ENCODE measurements at places on chromosomes 1 and 21. TPM values are rescaled to one million over a fixed set of nuclear protein-coding genes. Genes with fewer than 3 reads are reported as not detected.

DNA sequence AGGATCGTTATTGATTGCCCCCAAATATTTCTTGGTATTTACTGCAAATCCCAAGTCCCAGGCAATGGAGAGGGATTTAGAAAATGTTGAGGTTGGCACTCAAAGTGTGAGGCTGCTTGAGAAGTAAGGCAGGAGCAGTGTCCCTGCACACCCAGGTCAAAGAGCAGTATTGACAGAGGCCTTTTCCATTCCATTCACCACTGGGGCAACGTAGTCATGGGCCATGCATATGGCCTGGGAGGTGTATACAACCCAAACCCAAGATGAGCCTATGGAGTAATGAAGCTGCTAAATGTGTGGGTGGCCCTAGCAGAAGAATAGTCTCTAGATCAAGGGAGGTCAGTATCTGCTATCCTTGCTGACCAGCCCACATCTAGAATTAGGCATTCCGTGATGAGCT, 245.6 kb downstream of the FOXD2 start:
- no peaks in the 10 kb centered on the region for H3K36me3 ChIP-seq
- H3K4me3 ChIP-seq = no peak overlapping the region
- H3K27ac ChIP-seq = no peak overlapping the region
- H3K4me1 ChIP-seq = no peaks in the 10 kb centered on the region
- peak; percentile 6 for DNase-seq

- H3K36me3 ChIP-seq = no peaks in the 10 kb centered on the region
- no peak overlapping the region for H3K4me3 ChIP-seq
- peak; percentile 47 for DNase-seq
- H3K27ac ChIP-seq = no peak overlapping the region
- H3K4me1 ChIP-seq = peaks cover 22% of the 10 kb centered on the region
Observed at GRCh38 chr1:41535276-41535675, 50.8 kb upstream of the EDN2 start.

GRCh38 chr1:6359216-6360116, 34.1 kb downstream of the ACOT7 start:
- H3K27me3 ChIP-seq = no peaks in the 10 kb centered on the region
- peaks cover 57% of the 10 kb centered on the region for H3K4me1 ChIP-seq
- peak overlapping the region; percentile 89 for H3K27ac ChIP-seq
- H3K36me3 ChIP-seq = no peaks in the 10 kb centered on the region
- peak; percentile 89 for DNase-seq
- H3K4me3 ChIP-seq = no peak overlapping the region

GRCh38 chr1:30185809-30186208, 537.6 kb downstream of the MATN1 start:
- no peak for DNase-seq
- no peak overlapping the region for H3K4me3 ChIP-seq
- no peaks in the 10 kb centered on the region for H3K27me3 ChIP-seq
- no peaks in the 10 kb centered on the region for H3K4me1 ChIP-seq
- H3K27ac ChIP-seq = no peak overlapping the region

DNA sequence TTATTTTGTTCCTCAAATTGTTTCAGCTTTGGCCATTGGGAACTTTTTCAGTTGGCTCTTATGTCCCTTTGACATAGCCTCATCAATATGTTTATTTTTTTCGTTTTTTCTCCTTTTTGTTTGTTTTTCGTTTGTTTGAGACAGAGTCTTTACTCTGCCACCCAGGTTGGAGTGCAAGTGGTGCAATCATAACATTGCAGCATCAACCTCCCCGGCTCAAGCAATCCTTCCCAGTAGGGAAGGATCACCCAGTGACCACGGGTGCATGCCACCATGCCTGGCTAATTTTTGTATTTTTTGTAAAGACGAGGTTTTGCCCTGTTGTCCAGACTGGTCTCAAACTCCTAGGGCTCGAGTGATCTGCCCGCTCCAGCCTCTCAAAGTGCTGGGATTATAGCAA, 8.1 kb downstream of the POLR3GL start:
- no peaks in the 10 kb centered on the region for H3K36me3 ChIP-seq
- peaks cover 15% of the 10 kb centered on the region for H3K4me1 ChIP-seq
- H3K27ac ChIP-seq = no peak overlapping the region

- no peak overlapping the region for H3K27ac ChIP-seq
- H3K27me3 ChIP-seq = peaks cover 29% of the 10 kb centered on the region
- peaks cover 12% of the 10 kb centered on the region for H3K4me1 ChIP-seq
- H3K36me3 ChIP-seq = no peaks in the 10 kb centered on the region
- no peak overlapping the region for H3K4me3 ChIP-seq
Observed at GRCh38 chr1:11653101-11653860, 948 bp downstream of the FBXO2 start.

- H3K27ac ChIP-seq = no peak overlapping the region
- no peak for DNase-seq
- no peak overlapping the region for H3K4me3 ChIP-seq
Observed at GRCh38 chr21:38986806-38987632, 181.3 kb downstream of the ETS2 start.

- H3K4me1 ChIP-seq = peaks cover 13% of the 10 kb centered on the region
- no peaks in the 10 kb centered on the region for H3K27me3 ChIP-seq
- H3K4me3 ChIP-seq = no peak overlapping the region
- H3K27ac ChIP-seq = no peak overlapping the region
- H3K36me3 ChIP-seq = no peaks in the 10 kb centered on the region
Observed at GRCh38 chr1:59079434-59080140, 217.3 kb upstream of the FGGY start.

DNA sequence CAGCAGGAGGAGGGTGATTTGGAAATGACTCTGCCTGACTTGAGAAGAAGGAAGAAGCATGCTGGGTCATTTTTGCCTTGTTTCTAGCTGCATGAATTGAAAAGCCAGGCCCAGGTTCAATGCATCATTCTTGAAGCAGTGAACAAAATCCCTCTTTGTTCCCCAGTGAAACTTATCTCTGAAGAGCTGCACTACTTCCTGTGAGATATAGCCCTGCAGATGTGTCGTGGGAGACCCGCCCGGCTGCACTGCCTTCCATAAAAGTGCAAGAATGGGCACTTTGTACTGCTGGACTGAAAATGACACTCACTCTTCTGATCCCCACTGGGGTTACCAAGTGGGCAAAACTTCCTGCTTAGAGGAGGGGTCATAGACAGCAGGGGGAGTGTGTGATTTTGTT, 249.2 kb upstream of the NFIA start:
- no peak overlapping the region for H3K4me3 ChIP-seq
- H3K4me1 ChIP-seq = no peaks in the 10 kb centered on the region
- no peak for DNase-seq
- H3K27me3 ChIP-seq = no peaks in the 10 kb centered on the region
- H3K36me3 ChIP-seq = no peaks in the 10 kb centered on the region

DNA sequence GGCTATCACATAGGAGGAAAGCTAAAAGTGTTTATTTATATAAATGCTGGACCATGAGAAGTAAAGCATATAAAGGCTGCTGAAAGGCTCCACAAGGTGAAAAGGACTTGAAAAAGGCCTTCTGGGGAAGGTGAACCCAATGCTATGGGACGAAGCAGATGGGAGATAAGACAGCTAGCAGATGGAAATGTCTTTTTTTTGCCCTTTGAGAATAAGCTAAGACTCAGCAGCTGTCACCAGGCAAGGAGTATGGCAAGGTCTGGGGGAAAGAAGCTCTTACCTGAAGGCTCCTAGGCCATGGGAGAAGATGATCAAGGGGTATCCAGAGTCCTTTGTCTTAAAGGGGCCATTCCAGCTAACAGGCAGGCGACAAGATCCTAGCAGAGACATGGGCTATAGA, 9.9 kb downstream of the PAFAH2 start:
- H3K4me1 ChIP-seq = peaks cover 52% of the 10 kb centered on the region
- no peaks in the 10 kb centered on the region for H3K27me3 ChIP-seq
- H3K27ac ChIP-seq = no peak overlapping the region
- H3K4me3 ChIP-seq = no peak overlapping the region

DNA sequence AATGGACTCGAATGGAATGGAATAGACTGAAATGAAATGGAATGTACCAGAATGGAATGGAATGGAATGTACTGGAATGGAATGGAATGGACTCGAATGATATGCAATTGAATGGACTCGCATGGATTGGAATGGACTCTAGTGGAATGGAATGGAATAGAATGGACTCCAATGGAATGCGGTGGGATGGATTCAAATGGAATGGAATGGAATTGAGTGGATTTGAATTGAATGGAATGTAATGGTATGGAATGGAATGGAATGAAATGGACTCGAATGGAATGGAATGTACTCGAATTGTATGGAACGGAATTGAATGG, 99.6 kb upstream of the FBXO28 start:
- H3K4me3 ChIP-seq = no peak overlapping the region
- H3K4me1 ChIP-seq = no peaks in the 10 kb centered on the region
- H3K36me3 ChIP-seq = no peaks in the 10 kb centered on the region
- H3K27me3 ChIP-seq = no peaks in the 10 kb centered on the region
- no peak for DNase-seq

DNA sequence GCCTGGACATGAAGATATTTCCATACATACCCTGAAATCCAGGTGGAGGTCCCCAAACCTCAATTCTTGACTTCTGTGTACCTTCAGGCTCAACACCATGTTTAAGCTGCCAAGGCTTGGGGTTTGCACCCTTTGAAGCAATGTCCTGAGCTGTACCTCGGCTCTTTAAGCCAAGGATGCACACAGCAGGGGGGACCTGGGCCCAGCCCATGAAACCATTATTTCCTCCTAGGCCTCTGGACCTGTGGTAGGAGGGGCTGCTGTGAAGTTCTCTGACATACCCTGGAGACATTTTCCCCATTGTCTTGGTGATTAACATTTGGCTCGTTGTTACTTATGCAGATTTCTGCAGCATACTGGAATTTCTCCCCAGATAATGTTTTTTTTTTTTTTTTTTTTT, 184.3 kb upstream of the RGS18 start:
- no peaks in the 10 kb centered on the region for H3K36me3 ChIP-seq
- no peak overlapping the region for H3K27ac ChIP-seq
- DNase-seq = no peak
- no peaks in the 10 kb centered on the region for H3K4me1 ChIP-seq

DNA sequence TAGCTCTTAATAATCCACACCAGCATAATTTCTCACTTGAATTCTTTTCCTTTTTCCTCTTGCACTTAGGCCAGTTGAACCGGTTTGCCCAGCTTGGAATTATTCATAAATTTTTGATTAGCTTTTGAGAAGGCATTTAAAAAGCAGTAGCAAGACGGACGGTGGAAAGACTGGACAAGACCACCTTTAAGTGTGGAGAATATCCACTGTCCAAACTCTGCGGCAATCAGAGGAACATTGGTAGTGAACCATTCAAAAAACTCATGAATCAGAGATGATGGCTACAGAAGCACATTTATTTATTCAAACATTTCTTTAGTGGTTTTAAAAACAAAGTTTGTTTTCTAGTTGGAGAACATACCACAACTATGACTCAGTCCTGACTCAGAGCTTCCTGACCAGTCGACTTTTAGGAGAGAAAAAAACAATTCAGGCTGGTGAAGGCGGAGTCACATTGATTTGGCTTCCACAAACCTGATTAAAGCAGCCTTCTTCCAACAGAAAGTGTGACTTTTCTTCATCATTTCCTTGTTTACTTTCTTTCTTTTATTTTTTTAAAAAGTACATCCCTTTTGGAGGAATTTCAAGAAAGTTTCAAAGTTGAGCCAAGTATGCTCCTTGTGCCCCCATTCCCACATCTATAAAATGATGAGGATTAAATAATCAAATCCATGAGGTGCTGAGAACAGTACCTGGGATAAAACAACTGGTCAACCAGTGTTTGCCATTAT, 128.8 kb downstream of the ADSS2 start:
- H3K4me1 ChIP-seq = peaks cover 13% of the 10 kb centered on the region
- H3K36me3 ChIP-seq = no peaks in the 10 kb centered on the region
- no peaks in the 10 kb centered on the region for H3K27me3 ChIP-seq
- H3K4me3 ChIP-seq = no peak overlapping the region

- H3K27me3 ChIP-seq = peaks cover 17% of the 10 kb centered on the region
- no peak overlapping the region for H3K27ac ChIP-seq
- DNase-seq = no peak
- H3K4me3 ChIP-seq = no peak overlapping the region
Observed at GRCh38 chr1:208449951-208450350, 205.8 kb upstream of the PLXNA2 start.

- no peaks in the 10 kb centered on the region for H3K27me3 ChIP-seq
- DNase-seq = no peak
- no peaks in the 10 kb centered on the region for H3K4me1 ChIP-seq
- no peaks in the 10 kb centered on the region for H3K36me3 ChIP-seq
- H3K4me3 ChIP-seq = no peak overlapping the region
Observed at GRCh38 chr1:114234408-114235124, 80.9 kb upstream of the SYT6 start.

DNA sequence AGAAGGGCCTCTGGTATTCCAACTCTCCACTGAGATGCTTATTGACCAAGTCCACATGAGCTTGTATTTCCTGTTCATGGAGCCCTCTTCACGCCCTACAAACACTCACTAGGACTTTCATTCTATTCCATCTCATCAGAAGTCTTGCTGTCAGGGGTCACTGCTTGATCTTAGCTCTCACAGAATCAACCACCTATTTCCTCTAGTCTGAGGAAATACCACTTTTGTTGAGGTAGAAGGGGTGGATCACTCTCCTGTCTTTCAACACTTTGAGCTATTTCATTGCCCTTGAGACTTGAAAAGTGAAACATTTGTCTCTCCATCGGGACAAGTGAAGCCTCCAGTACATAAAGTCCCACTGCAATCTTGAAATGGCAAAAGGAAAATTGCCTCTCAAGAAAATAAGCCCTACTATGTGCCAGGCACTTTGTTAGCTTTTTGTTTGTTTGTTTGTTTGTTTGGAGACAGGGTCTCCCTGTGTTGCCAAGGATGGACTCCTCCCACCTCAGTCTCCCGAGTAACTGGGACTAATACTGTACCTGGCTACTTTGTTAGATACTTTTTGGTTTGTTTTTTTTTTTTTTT, 19.8 kb upstream of the FAM110D start:
- H3K27me3 ChIP-seq = no peaks in the 10 kb centered on the region
- no peak overlapping the region for H3K27ac ChIP-seq
- H3K4me3 ChIP-seq = no peak overlapping the region

DNA sequence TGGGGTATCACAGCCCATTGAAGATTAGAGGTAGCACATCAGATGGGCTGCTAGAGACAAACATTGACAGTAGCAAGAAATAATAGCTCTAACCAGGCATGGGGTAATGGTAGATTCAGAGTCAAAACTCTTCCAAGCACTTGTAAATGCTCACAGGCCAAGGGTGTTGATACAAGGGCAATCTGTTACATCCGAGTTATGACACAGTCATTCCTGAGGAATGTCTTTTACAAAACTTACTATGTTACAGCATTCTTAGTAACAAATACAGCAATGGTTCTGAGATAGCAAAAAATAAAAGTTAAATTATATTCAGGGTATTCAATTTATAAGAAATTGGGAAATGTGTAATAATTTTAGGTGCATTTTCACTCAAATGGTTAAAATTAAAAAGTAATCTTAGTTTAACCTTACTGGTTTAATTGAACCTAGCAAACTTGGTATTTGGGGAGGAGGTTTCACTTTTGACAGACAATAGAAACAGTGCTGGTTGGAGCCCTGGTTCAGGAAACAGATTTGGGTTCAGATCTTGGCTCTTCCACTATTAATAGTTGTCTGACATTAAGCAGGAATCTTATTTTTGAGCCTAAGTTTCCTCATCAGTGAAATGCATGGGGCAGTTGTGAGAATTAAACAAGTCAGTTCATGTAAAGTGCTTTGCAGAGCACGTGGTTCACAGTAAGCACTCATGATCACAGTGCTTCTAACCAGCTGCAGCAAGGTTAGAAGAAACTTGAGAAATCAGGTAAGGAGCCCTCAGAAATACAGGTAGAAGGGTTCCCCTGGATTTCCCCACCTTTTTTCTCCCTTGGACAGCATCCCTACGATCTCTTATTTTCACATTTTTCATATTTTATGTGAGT, 4.4 kb downstream of the ST3GAL3 start:
- DNase-seq = no peak
- no peaks in the 10 kb centered on the region for H3K27me3 ChIP-seq
- H3K27ac ChIP-seq = no peak overlapping the region
- H3K4me1 ChIP-seq = peaks cover 16% of the 10 kb centered on the region

The LIX1L gene
- polyA plus RNA-seq = 17.8 TPM

The LTN1 gene
- polyA plus RNA-seq = 4.6 TPM

The SRM gene
- polyA plus RNA-seq = 91.9 TPM

The RGS18 gene
- polyA plus RNA-seq = 5.5 TPM

The CASQ1 gene
- 1.5 TPM for polyA plus RNA-seq

The SLC9C2 gene
- 0.03 TPM for polyA plus RNA-seq

The KCNE1 gene
- polyA plus RNA-seq = 0.37 TPM

The CLDN8 gene
- not detected for polyA plus RNA-seq
